COR-L47 (cell line): ENCODE measurements at places on chromosomes 3 and 15.

DNA sequence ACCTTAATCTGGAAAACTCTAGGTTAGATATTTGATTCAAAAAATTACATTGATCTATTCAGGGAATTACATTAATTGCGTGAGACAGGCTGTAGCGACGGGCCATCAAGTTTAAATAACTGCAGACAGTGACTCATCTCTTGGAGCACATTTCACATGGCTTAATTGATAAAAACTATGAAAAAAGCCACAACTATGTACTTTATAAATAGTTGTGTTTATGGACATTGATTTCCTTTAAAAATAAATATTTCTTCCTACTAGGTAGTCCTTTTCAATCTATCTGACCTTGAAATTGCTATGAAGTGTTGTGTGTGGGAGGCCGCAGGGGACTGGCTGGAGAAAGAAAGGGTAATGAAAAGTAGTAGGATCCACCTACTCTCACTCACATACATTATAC is 157.8 kb downstream of the IL1RAP start:
- DNase-seq = no peak

GRCh38 chr3:34109846-34110245 is 311.4 kb downstream of the PDCD6IP start:
- DNase-seq = no peak

DNA sequence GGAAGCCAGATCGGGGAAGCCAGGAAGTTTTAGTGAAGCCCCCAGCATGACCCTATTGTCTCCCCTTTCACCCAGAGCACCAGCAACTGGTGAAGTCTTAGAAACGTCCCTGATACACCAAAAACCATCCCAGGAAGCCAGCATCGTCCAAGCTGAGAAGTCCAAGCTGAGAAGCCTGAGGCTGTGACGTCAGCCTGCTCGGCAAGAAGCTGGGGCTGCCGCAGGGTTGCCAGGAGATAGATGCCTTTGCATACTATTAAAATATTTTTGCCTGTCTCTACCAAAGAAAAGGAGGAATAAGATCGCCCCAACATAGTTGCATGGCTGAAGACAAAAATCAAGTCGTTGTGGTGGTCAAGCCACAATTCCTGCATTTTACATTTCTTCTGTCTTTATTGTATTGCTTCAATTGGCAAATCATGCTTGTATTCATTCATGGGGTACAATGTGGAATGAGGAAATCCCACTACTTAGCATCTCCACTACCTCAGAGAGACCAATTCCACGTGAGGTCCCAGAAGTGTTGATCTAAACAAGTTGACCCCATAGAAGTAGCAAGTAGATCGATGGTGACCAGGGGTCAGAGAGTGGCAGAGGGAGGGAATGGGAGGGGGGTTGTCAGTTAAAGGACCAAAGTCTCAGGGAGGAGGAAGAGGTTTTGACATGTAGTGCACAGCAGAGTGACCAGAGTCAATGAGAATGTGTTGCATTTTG is 19.6 kb upstream of the EMC3 start:
- no peak for DNase-seq

DNA sequence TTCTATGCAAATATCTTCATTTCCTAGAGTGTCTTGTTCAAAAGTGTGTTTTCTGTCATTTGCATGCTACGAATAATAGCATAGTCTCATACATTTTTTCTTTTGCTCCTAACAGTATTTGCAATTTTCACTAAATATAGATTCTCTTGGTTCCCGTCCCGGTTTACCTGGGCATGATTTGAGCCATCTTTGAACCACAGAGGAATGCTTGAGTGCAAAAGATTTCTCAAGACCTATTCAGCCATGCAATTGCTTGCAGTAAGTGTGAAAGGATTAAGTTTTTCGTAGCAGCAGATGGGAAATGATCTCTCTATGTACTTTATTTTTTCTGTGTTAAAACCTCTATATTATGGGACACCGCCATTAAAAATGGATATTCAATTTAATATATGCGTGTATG is 733.0 kb downstream of the ZPLD1 start:
- DNase-seq = no peak

GRCh38 chr3:133514418-133514817 is 59.1 kb upstream of the CDV3 start:
- DNase-seq = no peak

GRCh38 chr3:8980756-8981257 is 17.5 kb upstream of the RAD18 start:
- no peak for DNase-seq

DNA sequence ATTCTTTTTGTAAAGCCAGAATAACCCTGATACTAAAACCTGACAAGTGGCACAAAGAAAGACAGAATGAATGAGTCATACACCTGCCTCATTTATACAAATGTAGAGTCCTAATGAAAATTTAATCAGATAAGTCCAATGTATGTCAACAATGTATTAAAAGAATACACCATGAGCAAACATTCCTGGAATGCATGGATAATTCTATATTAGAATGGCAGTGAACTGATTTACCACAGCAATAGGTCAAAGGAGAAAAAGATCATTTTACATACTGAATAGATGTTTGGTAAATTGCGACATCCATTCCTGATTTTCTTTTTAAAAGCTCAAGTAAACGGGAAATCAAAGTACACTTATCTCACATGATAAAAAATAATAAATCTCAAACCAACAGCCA is 11.2 kb upstream of the LOXL1 start:
- DNase-seq = no peak

GRCh38 chr15:90870354-90871138 is 2.2 kb downstream of the FURIN start:
- no peak for DNase-seq
